ENCODE measurements at places on chromosomes 4 and X. TPM values are rescaled to one million over a fixed set of nuclear protein-coding genes. Genes with fewer than 3 reads are reported as not detected.

RIBC1 gene
- 0.28 TPM for total RNA-seq

GUCY1B1 gene
- 18.5 TPM for total RNA-seq

DNAJB14 gene
- 19.2 TPM for total RNA-seq

- H3K4me1 ChIP-seq: no peaks in the 10 kb centered on the region
- no peak overlapping the region for H3K27ac ChIP-seq
- H3K36me3 ChIP-seq: no peaks in the 10 kb centered on the region
- no peak overlapping the region for H3K4me3 ChIP-seq
Observed at GRCh38 chrX:15173411-15173810, 96.5 kb downstream of the ASB9 start.

DNA sequence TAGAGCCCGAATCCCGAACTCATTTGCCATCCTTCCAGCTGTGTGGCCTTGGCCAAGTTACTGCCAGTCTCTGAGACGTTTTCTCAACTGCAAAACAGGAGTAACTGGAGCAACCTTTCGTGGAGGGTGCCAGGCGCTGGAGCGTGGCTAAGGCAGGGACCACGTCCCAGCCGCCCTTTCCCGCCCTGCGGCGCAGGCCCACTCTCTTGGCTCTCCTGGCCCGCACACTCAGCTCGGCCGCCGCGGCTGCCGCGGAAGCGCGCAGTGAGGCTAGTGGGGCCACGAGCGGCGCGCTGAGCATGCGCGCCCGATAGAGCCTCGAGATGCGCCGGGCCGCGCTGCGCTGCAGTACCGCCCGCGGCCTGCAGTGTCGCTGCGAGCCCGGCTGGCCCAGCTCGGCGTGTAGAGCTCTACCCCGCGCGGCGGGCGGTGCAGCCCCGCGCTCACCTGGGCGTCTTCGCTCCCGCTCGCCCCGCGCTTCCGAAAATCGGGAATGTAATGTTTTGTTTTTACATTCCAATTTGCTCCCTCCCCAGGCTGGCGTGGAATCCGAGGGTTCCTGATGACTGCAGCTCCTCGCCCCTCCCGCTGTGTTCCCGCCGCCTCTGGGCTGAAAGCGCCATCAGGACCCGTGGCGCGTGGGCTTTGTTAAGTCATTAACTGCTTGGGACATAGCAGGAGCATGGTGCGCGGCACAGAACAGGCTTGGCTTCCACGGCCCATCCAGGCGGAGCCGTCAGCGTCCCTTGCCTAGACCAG, 4.0 kb upstream of the ZNF518B start:
- peaks cover 41% of the 10 kb centered on the region for H3K27me3 ChIP-seq
- H3K4me3 ChIP-seq: peak overlapping the region; percentile 34
- no peaks in the 10 kb centered on the region for H3K36me3 ChIP-seq

DNA sequence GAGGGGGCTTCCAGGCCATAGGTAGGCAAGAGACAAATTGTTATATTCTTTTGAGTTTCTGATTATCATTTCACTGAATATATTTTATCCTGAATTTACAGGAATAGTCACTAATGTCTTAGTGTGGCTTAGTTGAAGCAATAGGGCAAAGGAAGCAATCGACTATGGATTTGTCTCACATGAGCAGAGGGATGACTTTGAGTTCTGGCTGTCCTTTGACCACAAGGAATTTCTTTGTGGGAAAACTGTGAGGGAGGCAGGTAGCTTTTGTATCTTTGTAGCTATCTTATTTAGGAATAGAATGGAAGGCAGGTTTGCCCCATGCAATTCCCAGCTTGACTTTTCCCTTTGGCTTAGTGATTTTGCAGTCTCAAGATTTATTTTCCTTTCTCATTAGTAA, 207.3 kb upstream of the ANXA10 start:
- no peak overlapping the region for H3K4me3 ChIP-seq
- H3K27me3 ChIP-seq: no peaks in the 10 kb centered on the region
- no peak overlapping the region for H3K27ac ChIP-seq
- DNase-seq: no peak
- H3K4me1 ChIP-seq: no peaks in the 10 kb centered on the region
- no peaks in the 10 kb centered on the region for H3K36me3 ChIP-seq

- no peak overlapping the region for H3K27ac ChIP-seq
- H3K36me3 ChIP-seq: no peaks in the 10 kb centered on the region
- H3K4me3 ChIP-seq: no peak overlapping the region
- H3K27me3 ChIP-seq: no peaks in the 10 kb centered on the region
- DNase-seq: no peak
Observed at GRCh38 chrX:46204721-46205422, 340.3 kb downstream of the ZNF674 start.

DNA sequence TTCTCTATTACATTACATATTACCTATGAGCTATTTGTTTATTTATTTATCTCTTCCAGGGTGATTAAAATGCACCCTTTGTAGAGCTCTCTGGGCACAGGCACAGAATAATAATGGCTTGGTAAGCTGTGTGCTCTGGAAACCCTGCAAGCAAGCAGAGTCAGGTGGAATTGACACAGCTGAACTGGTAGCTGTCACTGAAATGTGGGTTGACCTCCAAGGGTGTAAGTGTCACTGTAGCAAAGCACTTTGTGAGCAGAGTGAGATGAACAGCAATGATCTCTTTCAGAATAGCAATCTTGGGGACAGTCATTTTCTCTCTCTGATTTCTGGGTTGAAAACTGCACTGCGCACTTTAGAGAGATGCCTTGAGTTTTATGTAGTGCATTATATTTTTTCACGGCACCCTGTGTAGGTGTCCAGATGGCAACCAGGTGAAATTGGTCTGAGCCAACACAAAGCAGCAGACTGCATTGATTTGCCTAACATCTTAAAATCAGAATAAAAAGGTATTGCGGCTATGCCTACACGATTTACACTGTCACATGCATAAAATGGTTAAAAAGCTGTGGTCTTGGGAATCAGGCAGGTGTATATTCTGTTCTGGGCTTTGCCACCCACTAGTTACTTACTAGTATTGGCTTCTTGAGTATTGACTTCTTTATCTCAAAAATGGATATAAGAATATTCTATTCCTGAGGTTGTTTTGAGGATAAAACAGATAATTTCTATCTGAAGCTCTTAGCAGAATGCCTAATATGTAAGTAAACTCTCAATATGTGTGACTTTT, 450.3 kb downstream of the RAPGEF2 start:
- H3K36me3 ChIP-seq: no peaks in the 10 kb centered on the region
- DNase-seq: no peak
- H3K27me3 ChIP-seq: peaks cover 1% of the 10 kb centered on the region
- H3K27ac ChIP-seq: no peak overlapping the region

DNA sequence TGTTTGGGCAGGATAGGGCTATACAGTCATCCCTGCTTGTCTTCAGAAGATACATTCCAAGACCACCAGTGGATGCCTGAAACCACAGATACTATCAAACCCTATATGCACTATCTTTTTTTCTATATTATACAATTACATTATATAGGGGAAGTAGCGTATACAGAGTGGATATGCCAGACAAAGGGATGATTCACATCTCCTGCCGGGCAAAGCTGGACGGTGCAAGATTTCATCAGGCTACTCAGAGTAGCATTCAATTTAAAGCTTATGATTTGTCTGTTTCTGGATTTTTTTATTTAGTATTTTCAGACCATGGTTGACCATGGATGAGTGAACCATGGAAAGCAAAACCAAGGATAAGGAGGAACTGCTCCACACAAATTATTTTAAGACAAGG, 7.0 kb upstream of the AMTN start:
- H3K27ac ChIP-seq: no peak overlapping the region
- H3K36me3 ChIP-seq: no peaks in the 10 kb centered on the region
- DNase-seq: no peak
- no peaks in the 10 kb centered on the region for H3K27me3 ChIP-seq

- no peaks in the 10 kb centered on the region for H3K27me3 ChIP-seq
- peak overlapping the region; percentile 89 for H3K27ac ChIP-seq
- peak; percentile 86 for DNase-seq
- peaks cover 91% of the 10 kb centered on the region for H3K4me1 ChIP-seq
- no peaks in the 10 kb centered on the region for H3K36me3 ChIP-seq
- peak overlapping the region; percentile 42 for H3K4me3 ChIP-seq
Observed at GRCh38 chr4:2800691-2801596, 8.1 kb downstream of the SH3BP2 start.

DNA sequence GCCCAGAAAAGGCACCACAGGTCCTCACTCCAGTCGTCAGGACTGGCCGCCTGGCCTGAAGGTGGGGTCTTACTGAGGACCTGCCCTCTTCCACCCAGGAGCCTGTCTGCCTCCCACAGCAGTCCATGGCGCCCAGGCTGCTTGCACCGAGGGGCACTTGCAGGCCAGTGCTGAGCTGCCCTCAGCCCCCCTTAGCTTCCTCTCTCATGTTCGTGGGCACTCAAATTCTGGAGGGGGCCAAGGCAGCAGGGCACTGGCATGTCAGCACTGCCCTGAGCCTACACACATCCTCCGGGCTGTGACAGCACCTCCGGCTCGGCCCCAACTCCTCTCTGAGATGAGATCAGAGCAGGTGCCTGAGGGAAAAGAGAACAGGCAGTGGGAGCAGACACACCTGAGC, 27.2 kb upstream of the ZBTB33 start:
- H3K27me3 ChIP-seq: no peaks in the 10 kb centered on the region
- no peaks in the 10 kb centered on the region for H3K36me3 ChIP-seq
- H3K4me3 ChIP-seq: no peak overlapping the region
- no peak for DNase-seq

DNA sequence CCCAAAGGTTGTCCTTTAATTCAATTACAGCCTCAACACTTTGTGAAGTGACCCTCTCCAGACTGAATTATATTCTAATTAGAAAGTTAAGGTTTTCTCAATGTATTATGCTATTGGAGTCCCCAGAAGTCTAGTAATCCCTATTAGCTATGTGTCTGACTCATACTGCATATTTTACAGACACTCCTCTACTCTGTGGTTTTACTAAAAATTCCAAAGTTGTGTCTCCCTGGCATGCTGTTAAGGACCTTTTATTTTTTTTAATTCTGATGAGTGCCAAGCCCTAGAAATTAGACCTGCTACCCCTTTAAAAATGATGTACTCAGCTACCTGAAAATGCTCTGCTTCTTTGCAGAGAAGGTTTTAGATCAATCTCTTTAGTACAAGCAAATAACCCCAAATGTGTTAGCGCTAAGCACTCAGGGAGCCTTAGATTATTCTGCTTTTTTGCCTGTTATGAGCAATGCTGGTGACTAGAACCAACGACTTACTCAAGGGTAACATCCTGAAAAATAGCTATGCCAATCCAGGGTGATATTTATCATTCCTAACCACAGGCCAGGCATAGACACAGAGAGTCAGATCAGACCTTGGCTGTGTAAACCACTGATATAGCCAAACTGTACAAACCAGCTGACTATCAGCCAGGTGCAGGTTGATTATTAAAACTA, 26.1 kb upstream of the CXCL13 start:
- H3K4me1 ChIP-seq: no peaks in the 10 kb centered on the region
- H3K4me3 ChIP-seq: no peak overlapping the region
- DNase-seq: no peak

DNA sequence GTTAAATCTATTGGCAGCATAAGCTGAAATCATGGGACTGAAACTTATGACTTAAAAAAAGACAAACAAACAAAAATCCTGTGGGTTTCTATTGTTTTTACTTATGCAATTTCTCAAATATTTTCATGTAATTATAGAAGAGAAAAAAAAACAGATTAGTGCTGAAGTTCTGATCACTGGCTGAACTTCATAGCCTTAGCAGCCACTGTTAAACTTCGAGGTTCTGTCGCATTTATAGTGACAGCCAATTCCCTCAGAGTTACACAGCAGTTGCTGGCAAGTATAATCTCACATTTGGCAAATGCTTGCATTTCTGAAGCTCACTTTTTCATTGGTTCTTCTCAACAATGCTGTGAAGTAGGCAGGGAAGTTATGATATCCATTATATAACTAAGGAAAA, 748.9 kb upstream of the MAGEB2 start:
- no peak overlapping the region for H3K4me3 ChIP-seq
- H3K27me3 ChIP-seq: no peaks in the 10 kb centered on the region
- no peak for DNase-seq
- H3K27ac ChIP-seq: no peak overlapping the region
- H3K36me3 ChIP-seq: no peaks in the 10 kb centered on the region

- H3K36me3 ChIP-seq: no peaks in the 10 kb centered on the region
- H3K4me1 ChIP-seq: no peaks in the 10 kb centered on the region
- no peak overlapping the region for H3K4me3 ChIP-seq
- no peak overlapping the region for H3K27ac ChIP-seq
- no peaks in the 10 kb centered on the region for H3K27me3 ChIP-seq
Observed at GRCh38 chrX:154652311-154653047, 900 bp downstream of the CTAG2 start.

DNA sequence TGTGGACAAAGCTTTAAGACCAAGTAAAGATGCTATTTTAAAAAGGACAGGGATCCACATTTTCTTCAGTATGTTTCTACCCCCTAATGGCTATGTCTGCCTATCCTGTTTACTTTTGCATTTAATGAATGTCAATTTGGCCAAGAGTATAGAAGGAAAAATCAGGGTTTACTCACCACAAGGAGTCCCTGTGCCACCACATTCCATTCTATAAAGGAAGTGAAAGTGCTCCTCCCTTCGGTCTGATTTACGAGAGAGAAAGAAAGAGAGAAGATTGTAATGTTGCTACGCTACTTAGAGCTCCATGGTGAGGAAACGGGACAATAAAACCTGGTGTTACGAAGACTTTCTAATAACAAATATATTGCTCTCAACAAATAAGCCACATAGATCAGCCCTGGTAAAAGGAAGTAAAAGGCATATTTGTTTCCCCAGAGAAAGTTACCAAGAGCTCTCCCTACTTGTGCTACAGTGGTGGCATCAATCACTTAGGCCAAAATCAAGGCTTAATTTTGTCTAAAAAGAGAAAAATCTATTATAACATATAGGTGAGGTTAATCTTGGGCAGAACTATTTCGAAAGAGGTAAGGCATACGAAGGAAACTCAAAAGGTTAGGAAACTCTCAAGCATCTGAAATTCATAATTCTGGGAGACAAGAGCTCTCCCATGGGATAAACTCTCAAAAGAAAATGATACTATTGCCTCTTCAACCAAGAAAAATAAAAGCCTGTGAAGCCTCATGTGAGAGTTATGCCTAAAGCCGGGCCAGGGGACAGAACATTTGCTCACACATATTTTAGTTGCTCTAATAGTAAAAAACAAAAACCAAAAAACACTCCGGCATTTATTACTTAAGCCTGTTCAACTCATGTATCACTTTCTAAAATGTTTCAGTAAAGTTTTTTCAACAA, 29.5 kb downstream of the TAPT1 start:
- no peaks in the 10 kb centered on the region for H3K27me3 ChIP-seq
- peaks cover 11% of the 10 kb centered on the region for H3K36me3 ChIP-seq
- H3K4me1 ChIP-seq: peaks cover 29% of the 10 kb centered on the region
- no peak for DNase-seq
- H3K4me3 ChIP-seq: peak overlapping the region; percentile 35
- H3K27ac ChIP-seq: peak overlapping the region; percentile 29
